HuH-7 (cell line): ENCODE measurements at places on chromosomes 12 and 14.
A peak's percentile ranks its signal among the peaks of the same experiment; 100 is the strongest.

GRCh38 chr12:7868391-7868790 lies 4.3 kb downstream of the SLC2A14 start:
- no peak for DNase-seq

- no peak for DNase-seq
Measured at GRCh38 chr14:90645842-90646443, 170.3 kb downstream of the TTC7B start.

DNA sequence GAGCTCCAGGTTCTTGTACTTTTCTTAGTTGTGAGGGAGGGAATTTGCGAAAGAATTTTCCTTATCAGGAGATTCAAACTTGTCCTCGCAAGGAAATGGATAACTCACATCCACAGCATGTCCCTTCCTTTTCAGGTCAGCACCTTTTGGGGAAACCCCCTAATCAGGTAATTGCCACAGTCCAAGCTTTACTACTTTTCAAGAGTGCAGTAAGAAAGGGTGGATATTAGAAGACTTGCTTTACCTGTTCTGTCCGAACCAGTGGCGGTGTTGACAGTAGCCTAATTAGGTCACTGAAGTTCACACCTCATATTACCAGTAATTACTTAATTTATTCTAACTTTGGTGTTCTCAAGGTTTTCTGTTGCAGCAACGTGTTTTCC lies 6.7 kb upstream of the C12orf50 start:
- DNase-seq, result no peak

DNA sequence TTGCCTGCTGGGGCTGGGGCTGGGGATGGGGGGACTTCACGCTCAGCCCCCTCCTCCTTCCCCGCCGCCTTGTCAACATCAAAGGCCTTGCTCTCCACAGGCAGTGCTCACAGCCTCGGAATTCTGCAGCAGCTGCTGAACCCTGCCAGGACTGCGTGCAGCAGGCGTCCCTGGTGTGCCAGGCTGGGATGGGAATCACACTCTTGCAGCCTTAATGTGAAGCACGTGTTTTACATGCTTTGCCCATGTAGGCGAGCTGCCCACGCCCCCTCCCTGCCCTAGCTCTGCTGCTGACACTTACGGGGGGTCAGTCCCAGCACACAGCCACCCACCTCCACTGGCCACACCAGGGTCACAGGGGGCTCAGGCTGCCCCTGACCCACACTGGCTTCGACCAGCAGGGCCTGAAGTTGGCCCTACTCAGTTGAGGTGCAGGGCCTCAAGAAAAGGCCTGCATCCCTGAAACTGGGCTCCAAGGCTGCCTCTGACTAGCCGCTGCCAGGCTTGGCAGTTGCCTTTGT lies 276.2 kb upstream of the RTL1 start:
- no peak for DNase-seq

DNA sequence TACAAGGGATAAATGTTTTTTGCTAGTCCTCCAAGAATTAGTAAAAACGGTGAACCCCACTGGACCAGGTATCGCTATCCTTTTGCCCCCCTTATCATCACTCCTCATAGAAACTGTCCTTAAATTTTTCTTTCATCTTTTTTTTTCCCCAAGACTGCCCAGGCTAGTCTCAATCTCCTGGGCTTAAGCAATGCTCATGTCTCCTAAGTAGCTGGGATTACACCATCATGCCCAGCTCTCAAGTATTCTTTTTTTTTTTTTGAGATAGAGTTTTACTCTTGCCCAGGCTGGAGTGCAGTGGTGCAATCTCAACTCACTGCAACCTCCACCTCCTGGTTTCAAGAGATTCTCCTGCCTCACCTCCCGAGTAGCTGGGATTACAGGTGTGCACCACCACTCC lies 9.7 kb downstream of the IRF2BPL start:
- no peak for DNase-seq

DNA sequence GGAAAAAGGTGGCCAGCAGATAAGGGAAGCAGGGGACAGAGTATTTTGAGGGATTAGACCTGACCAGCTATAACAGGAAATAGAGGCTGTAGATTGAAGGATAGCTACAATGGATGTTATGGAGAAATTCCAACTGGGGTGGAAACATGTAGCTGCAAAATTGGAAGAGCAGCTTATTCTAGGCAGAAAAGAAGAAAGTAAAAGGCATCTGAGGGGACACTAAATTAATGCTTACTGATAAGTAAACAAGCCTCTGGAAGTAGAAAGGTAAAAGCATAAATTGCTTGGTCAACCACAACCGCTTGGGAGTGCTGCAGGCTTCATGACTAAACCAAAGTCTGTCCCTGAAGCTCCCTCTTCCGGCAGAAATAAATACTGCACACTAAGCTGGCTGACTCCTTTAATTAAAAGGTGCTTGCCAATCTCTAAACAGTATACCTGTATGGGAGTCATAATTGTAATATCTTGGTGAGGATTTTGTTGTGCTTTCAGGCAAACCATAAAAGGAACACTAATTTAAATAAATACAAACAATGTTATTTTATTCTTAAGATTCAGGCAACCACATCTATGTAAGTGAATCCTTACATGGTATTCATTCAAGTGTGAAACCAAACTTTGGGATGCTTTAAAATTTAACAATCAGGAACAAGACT lies 7.7 kb downstream of the UBC start:
- no peak for DNase-seq

DNA sequence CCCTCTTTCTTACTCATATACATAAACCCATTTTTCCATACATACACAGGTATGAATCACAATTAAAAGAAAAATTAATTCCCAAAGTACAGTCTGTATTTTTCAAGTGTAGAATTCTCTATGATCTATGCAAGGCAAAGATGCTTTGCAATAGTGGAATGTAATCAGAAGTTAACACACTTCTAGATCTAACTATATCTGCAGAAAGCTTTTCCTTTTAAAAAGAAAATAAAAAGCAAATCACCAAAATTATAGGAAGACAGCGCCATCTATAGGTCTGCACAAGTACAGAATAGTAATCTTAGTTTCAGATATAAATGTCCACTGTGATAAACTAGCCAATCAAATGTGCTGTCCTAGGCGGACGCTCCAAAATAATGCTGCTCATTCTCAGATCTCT lies 22.0 kb downstream of the SLC25A21 start:
- peak; percentile 9 for DNase-seq

DNA sequence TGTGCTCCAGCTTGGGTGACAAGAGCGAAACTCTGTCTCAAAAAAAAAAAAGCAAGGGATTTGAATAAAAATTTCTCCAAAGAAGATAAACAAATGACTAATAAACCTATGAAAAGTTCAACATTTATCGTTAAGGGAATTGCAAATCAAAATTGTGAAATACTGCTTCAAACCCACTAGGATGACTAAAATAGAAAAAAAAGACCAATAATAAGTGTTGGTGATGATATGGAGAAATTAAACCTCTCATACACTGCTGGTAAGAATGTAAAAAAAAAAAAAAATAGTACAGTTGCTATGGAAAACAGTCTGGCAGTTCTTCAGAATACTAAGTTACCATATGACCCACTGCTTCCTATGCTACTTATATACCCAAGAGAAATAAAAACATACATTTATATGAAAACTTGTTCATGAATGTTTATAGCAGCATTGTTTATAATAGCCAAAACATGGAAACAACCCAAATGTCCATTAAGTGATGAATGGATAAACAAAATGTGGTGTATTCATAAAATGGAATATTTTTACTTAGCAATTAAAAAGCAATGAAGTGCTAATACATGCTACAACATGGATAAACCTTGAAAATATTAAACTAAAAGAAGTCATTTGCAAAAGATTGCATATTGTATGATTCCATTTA lies 39.4 kb upstream of the TMPRSS12 start:
- DNase-seq, result no peak

DNA sequence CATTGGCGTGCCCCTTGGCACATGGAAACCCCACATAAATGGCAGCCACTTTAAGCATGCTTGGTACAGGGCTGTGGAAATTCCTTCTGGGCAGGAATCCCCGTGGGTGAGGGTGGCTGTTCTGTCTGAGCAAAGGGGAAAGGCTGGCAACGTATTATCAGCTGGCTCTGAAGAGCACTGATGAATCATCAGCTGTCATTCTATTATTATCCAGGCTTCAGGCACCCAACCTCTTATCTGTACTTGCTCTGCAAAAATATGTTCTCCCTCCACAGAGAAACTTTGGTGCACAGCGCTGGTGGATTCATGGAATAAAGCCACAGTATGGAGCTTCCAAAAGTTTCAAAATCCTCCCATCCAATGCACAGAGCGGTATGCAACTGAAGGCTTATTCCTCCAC lies 167.1 kb downstream of the TBX5 start:
- DNase-seq, result no peak

- DNase-seq, result no peak
Measured at GRCh38 chr14:100268591-100269207, 29.8 kb downstream of the YY1 start.

DNA sequence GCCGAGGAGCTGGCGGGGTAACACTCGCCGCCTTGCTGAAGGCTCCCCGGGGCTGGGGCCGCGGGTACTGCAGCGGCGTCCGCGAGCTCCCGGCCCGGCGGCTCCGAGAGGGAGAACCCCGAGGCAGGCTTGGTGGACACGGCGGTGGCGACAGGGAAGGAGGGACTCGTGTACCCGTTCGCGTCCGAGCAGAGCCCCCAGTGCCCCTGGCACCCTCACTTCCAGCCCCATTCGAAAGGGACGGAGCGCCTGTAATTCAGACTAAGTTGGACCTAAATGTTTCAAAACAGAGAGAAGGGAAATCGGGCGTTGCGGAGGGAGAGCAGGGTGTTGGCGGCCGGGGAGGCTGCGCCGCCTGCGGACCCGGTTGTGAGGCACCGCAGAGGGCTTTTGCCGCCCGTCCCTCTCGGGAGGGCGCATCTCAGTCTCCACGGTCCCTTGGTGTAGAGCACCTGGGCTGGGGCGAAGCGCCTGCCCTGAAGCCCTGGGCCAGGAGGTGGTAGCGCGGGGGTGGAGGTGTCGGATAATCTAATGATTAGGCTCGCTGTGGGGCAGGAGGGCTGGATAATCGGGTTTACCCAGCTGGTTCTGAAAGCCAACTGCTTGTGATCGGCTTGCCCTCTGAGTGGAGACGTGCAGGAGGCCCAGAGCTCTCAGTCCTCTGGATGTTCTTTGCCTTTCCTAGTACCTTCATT lies 771 bp downstream of the DAAM1 start:
- no peak for DNase-seq

DNA sequence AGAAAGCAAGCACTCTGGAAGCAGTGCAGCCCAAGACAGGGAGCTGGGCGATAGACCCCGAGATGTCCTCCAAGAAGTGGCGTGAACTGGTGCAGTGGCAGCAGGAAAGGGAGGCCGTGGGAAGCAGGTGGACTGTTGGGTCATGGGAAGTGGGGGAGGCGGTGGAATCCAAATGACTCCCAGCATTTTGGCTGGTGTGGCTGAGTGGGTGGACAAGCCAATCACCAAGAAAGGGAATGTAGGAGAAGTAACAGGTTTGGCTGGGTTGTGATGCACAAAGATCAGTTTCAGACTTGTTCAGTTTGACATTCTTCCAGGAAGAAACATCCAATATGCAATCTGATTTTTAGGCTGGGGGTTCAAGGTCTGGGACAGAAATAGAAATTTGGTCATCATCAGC lies 46.0 kb upstream of the KTN1 start:
- no peak for DNase-seq

GRCh38 chr14:74400919-74401503 lies 25.0 kb downstream of the SYNDIG1L start:
- DNase-seq, result no peak

- DNase-seq, result no peak
Measured at GRCh38 chr12:105882404-105882803, 256.4 kb downstream of the NUAK1 start.

- DNase-seq, result no peak
Measured at GRCh38 chr12:101127521-101128219, 82.4 kb downstream of the SLC5A8 start.

DNA sequence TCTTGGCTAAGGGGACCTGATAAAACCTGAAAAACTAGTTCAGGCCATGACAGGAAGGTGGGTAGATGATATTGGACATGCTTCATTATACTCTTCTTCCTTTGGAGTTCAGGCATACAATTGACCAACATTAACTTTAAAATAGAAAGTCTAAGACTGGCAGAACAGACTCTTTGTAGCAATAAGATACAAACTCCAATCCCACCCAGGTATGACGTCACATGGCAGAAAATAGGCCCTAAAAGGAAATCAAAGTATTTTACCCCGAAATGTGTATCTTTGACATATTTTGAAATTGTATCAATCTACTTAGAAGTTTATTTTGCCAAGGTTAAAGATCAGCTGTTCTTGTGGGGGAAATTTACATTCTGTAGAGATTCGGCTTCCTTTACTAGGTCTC lies 198.1 kb upstream of the LRIG3 start:
- DNase-seq, result no peak

- no peak for DNase-seq
Measured at GRCh38 chr14:103391048-103391447, 5.8 kb downstream of the MARK3 start.

DNA sequence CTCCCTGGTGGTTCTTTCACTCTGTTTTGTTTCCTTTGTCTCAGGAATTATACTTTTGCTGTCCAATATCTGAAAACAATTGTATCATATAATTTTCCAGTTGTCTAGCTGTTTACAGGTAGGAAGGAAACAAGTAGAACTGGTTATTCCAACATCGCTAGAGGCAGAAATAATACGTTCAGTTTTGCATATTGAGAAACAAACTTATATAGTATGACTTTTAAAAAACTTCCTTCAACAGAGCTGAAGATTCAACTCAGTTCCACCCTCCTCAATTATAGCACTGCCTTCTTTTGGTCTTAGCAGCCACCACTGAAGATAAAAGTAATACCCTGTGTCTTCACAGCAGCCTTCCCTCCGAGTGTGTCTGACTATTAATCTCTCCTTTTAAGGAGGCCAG lies 214.3 kb downstream of the EFCAB11 start:
- DNase-seq, result no peak

GRCh38 chr12:52655251-52655650 lies 3.2 kb upstream of the KRT2 start:
- DNase-seq, result no peak

DNA sequence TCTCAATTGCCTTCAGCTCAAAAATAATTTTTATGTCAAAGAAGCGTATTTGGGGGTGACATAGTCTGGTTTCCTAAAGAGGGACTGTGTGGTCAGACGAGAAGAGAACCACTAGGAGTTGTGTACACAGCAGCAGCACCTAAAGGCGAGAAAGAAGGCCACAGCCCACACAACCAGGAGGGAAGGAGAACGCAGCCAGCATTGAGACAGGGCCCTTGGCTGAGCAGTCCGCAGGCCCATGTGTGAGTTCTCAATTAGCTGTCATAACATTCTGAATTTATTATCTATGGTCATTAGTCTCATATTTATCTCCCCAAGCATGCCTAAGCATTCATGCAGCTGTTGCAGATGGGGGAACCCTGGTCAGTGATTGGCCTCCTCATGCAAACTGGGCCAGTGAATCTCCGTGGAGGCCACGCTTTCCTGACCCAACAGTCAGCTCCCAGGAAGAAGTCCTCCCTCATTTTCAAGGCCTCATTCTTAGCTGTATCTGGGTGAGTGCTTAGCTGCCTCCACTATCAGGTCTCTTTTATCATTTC lies 81.2 kb upstream of the ATF7IP start:
- peak; percentile 39 for DNase-seq

DNA sequence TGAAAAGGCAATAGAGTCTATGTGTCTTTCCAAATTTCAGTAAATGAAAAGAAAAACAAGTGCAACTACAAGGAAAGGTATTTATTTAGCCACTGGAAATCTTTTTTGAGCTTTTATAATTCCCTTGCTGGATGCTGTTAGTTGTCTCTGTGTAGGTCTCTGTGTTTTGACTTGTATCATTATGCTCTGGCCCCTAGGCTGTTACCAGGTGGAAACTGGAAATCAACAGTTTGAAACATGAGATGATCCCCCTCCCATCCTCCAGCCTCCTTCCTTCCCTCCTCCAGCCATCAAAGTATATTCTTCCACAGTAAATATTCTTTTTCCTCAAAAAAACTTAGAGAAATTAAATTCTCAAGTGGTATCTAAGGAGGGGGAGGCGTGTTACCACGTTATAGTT lies 934 bp upstream of the DCN start:
- DNase-seq, result no peak
